NCI-H1105 treated with DMSO at 0.1 percent for 48 hours (cell line): ENCODE measurements at places on chromosomes 2 and 18.

DNA sequence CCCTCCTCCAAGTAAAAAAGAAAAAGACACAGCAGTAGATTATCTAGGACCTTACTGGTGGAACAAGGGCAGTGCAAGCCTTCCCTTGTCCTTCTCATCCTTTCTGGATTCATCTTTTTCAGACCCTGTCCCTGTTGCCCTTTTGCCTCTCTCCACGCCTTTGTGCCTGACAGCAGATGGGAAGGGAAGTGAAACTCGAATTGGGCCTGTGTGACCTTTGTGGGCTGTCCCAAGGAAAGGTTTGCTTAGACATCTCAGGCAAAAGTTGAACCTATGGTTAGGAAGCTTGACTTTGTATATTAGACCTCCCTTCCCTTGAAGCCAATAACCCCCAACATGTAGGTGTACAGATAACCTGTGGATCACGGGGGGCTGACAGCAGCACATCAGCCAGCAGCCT is 185.3 kb downstream of the PRKCE start:
- DNase-seq = no peak

DNA sequence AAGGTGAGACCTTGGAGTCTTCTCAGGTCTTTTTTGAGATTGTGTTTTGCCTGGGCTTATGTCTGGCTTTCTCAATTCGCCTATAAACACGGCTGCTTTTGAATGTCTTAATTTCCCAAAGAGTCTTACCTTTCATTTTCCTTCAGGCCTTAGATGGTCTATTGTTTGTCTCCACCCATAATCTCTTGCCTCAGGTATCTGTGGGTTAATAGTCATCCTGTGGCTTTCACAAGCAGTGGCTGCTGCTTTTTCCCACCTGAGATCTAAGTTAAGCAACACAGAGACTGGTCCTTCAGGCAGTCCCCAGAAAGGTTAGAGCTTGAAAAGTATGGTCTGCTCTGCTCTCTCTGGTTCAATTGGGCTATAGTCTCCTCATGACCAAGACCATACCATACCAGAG is 275.3 kb downstream of the INSIG2 start:
- no peak for DNase-seq

DNA sequence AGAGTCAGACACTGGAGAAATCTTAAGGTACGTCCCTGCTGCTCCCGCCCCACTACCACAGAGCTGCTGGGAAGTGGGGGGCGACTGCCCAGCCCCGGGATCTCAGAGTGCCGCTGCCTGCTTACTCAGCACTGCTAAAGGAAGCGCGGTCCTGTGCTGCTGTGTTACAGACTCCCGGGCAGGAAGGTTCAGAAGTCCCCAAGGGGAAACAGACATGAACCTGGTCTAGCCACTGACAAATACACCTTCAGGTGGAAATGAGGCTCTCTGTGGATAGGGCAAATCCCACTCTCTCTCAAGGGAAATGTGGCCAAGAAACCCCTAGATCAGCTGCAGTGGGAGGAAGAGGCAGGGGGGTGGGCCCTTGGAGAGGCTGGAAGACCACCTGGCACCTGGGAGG is 13.7 kb downstream of the MTERF4 start:
- no peak for DNase-seq

GRCh38 chr2:37870829-37871228 is 54.3 kb upstream of the RMDN2 start:
- no peak for DNase-seq

DNA sequence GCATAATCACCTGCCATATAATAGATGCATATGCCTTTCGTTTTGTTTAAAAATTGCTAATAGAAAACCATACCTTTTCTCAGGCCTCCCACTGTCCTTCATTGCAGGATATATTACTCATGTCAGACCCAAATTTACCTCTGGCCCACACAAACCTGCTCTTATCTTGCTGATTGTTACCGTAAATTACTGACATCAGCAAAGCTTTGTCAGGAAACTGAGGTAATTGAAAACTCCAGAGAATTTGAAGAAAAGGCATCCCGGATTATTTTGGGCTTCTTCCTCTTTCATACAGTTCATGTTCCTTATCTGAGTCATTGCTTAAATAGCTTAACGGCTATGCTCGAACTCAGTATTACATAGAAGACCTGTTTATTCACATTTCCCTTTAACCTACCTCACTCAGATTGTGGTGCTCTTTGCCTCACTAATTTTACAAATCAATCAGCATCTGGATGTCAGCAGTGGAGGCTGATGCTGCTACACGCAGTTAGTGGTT is 145.7 kb downstream of the ZEB2 start:
- DNase-seq = no peak
